ENCODE measurements at places on chromosomes 6 and 20.
A peak's percentile ranks its signal among the peaks of the same experiment; 100 is the strongest.

GRCh38 chr6:223763-224162 lies 68.5 kb upstream of the DUSP22 start:
- peak; percentile 56 for DNase-seq
- H3K27ac ChIP-seq = peak overlapping the region; percentile 92
- peaks cover 38% of the 10 kb centered on the region for H3K4me1 ChIP-seq
- no peaks in the 10 kb centered on the region for H3K27me3 ChIP-seq
- no peaks in the 10 kb centered on the region for H3K36me3 ChIP-seq

DNA sequence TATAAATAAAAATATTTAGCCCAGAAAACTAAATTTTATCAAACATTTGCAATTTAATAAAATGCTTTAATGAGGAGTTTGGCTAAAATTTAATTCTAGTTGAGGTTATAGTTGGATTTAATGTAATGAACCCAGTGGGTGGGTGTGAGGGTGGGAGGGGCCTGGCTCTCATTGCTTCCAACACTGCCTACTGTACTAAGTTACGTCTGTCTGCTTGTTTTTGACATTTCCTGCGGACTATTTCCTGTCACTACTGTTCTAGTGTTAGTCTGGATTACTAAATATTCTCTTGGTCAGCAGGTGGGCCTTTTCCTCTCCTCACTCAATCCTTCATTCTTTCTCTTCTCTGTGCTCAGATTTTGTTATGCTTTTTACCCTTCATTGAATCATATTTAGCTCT lies 82.5 kb upstream of the MAP3K7 start:
- DNase-seq = no peak
- no peaks in the 10 kb centered on the region for H3K4me1 ChIP-seq
- H3K36me3 ChIP-seq = no peaks in the 10 kb centered on the region
- no peak overlapping the region for H3K4me3 ChIP-seq

DNA sequence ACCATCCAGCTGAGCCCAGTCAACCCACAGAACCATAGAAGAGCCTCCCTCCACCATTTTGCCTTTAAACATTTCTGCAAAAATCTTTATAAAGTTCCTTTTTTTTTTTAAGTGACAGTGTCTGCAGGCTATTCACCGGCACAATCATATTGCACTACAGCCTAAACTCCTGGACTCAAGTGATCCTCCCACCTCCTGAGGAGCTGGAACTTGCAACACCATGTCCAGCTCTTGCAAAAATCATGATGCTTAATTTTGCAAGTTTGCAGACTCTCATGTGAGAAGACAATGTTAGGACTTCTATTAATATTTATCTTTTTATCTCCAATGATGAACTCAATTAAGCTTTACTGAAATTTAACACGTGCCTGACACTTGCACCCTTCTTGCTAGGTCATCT lies 88.8 kb downstream of the INSM1 start:
- no peak for DNase-seq
- no peaks in the 10 kb centered on the region for H3K27me3 ChIP-seq
- H3K4me1 ChIP-seq = peaks cover 14% of the 10 kb centered on the region
- H3K27ac ChIP-seq = peak overlapping the region; percentile 19
- H3K36me3 ChIP-seq = peaks cover 17% of the 10 kb centered on the region

DNA sequence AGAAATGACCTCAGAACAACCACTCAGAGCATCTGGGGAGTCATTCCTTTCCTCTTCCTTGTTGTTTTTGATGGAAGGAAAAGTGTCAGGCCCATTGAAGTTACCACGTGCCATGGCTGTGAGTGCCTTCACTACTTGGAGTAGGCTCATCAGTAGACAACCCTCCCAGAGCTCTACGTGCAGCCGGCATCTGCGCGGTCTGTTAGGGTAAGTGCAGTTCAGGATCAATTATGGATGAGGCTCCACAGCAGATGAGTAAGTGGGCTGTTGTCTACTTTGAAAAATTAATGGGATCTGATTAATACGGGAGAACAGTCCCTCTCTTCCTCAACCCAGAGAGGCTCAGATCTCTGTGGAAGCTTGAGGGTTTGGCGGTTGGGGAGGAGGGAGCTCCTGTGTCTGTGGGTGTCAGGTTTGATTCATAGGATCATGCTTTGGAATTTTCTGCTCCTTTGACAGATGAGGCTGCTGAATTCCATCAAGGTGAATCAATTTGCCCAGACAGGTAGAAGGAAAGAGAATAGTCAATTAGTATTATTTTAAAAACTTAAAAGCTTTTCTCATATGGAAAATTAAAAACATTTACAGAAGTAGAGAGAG lies 93.8 kb upstream of the TOX2 start:
- H3K4me3 ChIP-seq = no peak overlapping the region
- DNase-seq = peak; percentile 14
- no peaks in the 10 kb centered on the region for H3K36me3 ChIP-seq
- peaks cover 14% of the 10 kb centered on the region for H3K4me1 ChIP-seq

- H3K27ac ChIP-seq = no peak overlapping the region
- H3K36me3 ChIP-seq = no peaks in the 10 kb centered on the region
- no peak overlapping the region for H3K4me3 ChIP-seq
- no peaks in the 10 kb centered on the region for H3K27me3 ChIP-seq
- H3K4me1 ChIP-seq = no peaks in the 10 kb centered on the region
These were observed 188.3 kb upstream of the MARCKS start for GRCh38 chr6:113668641-113669408.

DNA sequence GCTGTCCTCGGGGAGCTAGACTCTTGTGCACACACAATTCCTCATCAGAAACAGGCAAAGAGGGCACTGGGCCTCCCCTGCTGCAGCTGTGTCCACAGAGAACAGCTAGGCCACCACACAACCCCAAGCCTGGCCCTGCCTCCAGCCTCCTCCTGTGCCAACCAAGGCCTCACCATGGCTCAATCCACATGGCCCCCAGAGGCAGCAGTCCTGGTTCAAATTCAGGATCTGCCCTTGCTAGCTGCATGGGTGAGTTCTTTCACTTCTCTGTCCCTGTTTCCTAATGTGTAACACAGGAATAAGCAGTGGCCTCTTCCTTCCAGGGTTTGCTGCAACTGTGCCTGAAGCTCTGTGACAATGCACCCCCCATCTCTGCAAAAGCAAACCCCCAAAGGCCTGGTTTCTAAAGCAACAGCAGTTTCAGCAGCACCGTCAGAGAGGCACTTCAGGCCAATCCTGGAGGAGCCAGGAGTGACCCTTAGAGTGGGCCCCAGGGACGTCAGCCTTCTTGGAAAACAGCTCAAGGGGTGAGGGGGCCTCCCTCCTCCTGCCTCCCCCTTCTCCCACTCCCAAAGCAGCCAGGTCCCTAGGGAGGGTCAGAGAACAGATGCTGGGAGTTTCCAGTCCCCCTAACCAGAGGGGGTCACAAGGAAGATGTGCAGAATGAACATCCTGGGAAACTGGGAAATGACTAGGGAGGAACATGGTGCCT lies 2.2 kb downstream of the ADISSP start:
- peaks cover 18% of the 10 kb centered on the region for H3K4me1 ChIP-seq
- H3K36me3 ChIP-seq = peaks cover 6% of the 10 kb centered on the region

DNA sequence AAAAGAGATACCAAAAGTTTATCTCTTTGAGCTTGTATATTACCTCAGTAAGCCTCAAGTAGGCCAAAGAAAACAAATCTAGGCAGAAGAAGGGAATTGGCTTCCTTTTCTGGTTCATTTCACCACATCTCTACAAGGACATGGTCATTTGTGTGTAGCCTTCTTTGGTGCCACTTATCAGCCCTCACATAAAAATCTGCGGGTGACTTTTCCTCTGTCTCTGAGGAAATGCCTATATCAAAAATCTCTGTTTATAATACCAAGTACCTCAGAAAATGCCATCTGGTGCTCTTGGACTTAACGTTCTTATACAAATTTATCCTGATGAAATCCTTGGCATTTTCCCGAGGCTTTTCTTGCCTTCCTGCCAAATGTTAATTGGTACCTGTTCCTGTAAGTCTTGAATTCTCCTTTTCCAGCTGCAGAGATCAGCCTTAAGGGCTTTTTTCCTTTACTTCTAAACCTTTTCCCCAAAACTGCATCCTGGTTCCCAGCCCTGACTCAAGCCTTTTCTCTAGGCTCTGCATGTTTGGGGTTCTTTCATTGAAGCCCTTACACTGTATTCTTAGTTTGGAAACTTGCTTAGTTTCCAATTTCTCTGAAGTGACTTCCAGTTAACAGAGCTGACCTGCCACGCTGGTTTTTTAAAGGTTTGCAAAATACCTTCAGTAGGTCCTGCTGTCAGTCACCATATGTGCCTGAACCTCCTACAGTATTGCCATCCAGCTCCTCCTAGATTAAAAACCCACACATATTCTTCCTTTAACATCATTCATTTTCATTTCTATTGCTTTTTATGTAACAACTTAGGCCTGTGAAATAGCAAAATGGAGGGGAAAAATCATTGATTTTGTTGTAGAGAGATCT lies 191.2 kb upstream of the PREP start:
- peak overlapping the region; percentile 5 for H3K4me3 ChIP-seq
- peak overlapping the region; percentile 68 for H3K27ac ChIP-seq
- H3K4me1 ChIP-seq = peaks cover 64% of the 10 kb centered on the region
- no peaks in the 10 kb centered on the region for H3K27me3 ChIP-seq

- H3K27ac ChIP-seq = no peak overlapping the region
- H3K4me3 ChIP-seq = no peak overlapping the region
- DNase-seq = no peak
These were observed 7.2 kb upstream of the ABHD12 start for GRCh38 chr20:25397821-25398220.

DNA sequence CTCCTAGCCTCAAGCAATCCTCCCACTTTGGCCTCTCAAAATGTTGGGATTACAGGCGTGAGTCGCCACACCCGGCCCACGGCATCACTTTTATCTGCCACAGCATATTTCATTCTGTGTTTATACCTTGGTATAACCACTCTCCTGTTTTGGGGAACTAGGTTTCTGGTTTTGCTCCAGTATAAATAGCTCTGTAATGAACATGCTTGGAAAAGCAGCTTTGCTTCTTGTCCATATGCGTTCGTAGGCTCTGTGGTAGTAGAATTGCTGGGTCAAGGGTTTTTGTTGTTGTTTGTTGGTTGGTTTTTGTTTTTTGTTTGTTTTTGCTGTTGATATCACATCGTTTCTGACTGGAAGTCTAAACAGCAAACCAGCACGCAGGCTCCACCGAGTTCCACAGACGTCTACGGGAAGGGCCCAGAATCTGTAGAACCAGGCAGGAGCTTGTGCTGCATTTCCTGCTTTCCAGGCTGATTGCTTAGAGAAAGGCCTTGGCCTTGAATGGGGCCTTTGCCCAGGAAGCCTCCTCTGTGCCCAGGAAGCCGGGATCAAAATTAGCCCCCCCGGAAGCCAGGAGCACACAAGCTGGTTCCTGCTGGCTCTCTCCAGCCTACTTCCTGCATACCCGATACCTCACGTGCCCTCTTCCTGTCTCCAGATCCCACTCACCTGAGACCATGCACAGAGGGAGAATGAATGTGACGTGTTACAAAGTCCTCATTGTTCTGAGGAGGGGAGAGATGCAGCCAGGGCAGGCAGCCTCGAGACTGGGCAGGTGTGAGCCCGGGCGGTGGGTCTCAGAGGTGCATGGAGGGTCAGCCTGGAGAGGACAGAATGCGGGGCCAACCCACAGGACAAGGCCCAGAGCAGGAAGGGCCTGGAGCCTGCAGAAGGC lies 34.7 kb downstream of the AAR2 start:
- no peak overlapping the region for H3K4me3 ChIP-seq
- no peak overlapping the region for H3K27ac ChIP-seq
- H3K36me3 ChIP-seq = no peaks in the 10 kb centered on the region
- DNase-seq = no peak
- H3K4me1 ChIP-seq = no peaks in the 10 kb centered on the region

DNA sequence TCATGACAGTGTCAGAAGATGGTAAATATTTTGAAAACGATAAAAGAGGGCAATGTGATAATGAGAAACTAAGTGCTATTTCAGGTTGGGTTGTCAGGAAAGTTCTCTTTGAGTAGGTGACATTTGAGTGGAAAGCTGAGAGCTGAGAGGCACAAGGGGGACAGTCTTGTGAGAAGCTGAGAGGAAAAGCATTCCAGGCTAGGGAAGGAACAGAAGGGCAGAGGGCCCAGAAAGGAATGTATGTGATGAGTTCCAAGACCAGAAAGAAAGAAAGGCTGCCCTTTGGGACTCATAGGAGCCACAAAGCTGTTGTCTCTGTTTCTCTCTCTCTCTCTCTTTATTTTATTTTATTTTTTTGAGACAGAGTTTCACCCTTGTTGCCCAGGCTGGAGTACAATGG lies 7.6 kb upstream of the RNF182 start:
- H3K4me1 ChIP-seq = peaks cover 8% of the 10 kb centered on the region
- no peak overlapping the region for H3K27ac ChIP-seq
- no peaks in the 10 kb centered on the region for H3K27me3 ChIP-seq
- no peak for DNase-seq
- no peak overlapping the region for H3K4me3 ChIP-seq

DNA sequence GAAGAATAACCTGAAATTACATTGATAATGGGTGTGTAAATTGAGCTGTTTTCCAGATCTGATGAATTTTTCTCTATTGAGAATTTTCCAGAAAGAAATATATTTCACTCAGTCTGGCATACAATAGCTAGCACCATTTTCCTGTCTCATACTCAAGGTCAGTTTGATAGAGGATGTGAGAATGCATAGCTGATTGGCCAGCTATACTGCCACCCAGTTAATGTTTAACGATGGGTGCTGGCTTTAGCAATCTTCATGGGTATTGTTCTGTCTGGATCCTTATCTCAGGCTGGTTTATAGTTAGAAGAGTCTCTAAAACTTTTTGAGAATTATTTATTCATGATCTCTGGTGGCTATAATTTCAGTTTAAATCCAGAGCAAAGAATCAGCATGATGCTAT lies 147.4 kb downstream of the HDGFL1 start:
- no peaks in the 10 kb centered on the region for H3K4me1 ChIP-seq
- no peak overlapping the region for H3K27ac ChIP-seq
- no peaks in the 10 kb centered on the region for H3K36me3 ChIP-seq
- no peaks in the 10 kb centered on the region for H3K27me3 ChIP-seq
- no peak overlapping the region for H3K4me3 ChIP-seq

DNA sequence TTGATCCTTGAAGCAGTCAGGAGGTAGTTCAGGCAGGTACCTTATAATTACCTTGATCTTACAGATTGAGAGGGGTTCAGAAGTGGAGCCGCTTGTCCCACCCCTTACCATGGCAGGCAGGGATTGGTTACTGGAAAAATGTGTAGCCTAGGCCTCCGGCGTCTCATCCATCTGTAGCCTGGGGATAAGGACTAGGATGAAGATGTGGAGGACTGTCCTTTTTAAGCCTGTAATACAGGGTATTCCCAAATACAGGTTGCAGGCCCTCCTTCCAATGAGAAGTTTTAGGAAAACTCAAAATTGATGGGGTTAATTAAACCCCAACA lies 2.8 kb downstream of the HMGA1 start:
- H3K4me3 ChIP-seq = peak overlapping the region; percentile 69
- H3K36me3 ChIP-seq = no peaks in the 10 kb centered on the region
- no peaks in the 10 kb centered on the region for H3K27me3 ChIP-seq
- no peak overlapping the region for H3K27ac ChIP-seq

- H3K4me3 ChIP-seq = peak overlapping the region; percentile 30
- peak overlapping the region; percentile 88 for H3K27ac ChIP-seq
- no peaks in the 10 kb centered on the region for H3K27me3 ChIP-seq
- no peaks in the 10 kb centered on the region for H3K36me3 ChIP-seq
- peaks cover 36% of the 10 kb centered on the region for H3K4me1 ChIP-seq
- DNase-seq = peak; percentile 97
These were observed 61.1 kb upstream of the SLC22A16 start for GRCh38 chr6:110537208-110538123.

- H3K36me3 ChIP-seq = no peaks in the 10 kb centered on the region
- H3K27me3 ChIP-seq = no peaks in the 10 kb centered on the region
- no peak overlapping the region for H3K27ac ChIP-seq
- no peak overlapping the region for H3K4me3 ChIP-seq
- DNase-seq = no peak
- peaks cover 6% of the 10 kb centered on the region for H3K4me1 ChIP-seq
These were observed 2.1 kb downstream of the COMMD7 start for GRCh38 chr20:32741151-32741550.

GRCh38 chr6:26270486-26270861 lies 94.5 kb upstream of the BTN3A2 start:
- peak; percentile 32 for DNase-seq
- H3K4me1 ChIP-seq = peaks cover 6% of the 10 kb centered on the region
- H3K4me3 ChIP-seq = no peak overlapping the region
- no peaks in the 10 kb centered on the region for H3K27me3 ChIP-seq
- peak overlapping the region; percentile 54 for H3K27ac ChIP-seq
